ENCODE measurements at places on chromosomes 12 and 14. TPM values are rescaled to one million over a fixed set of nuclear protein-coding genes. Genes with fewer than 3 reads are reported as not detected.

DNA sequence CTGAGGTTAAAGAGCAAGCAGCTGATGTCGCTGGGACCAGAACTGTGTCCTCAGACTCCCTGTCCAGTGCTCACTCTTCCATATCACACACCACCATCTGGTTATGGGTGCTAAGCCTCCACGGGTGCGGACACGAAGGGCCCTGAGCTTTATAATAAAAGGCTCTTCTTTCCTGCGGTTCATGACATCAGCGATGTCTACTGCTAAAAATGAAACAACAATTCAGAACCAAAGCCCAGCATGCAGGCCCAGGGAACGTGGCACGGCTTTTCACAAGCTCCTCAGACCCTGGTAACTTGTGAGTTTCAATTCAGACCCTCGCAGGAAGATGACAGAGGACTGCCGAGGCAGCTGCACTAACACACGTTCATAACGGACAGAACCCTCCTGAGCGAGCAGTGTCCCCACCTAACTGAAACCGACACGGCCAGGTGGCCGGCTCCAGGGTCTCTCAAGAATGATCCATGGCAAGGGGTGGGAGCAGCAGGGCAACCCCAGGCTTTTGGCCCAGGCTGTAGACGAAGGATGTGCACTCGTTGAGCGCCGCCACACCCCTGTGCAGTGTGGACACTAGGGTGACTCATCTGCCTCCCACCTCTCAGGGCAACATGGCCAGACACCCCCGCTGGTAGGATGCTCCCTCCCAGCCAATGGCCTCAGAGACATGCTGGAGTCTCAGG is 180.3 kb downstream of the CALM1 start:
- H3K36me3 ChIP-seq, result no peaks in the 10 kb centered on the region
- H3K4me1 ChIP-seq, result peaks cover 16% of the 10 kb centered on the region
- no peak overlapping the region for H3K4me3 ChIP-seq
- no peaks in the 10 kb centered on the region for H3K27me3 ChIP-seq
- peak; percentile 55 for DNase-seq
- H3K27ac ChIP-seq, result no peak overlapping the region

- H3K4me1 ChIP-seq, result peaks cover 42% of the 10 kb centered on the region
- H3K4me3 ChIP-seq, result no peak overlapping the region
- H3K27ac ChIP-seq, result no peak overlapping the region
- DNase-seq, result no peak
- H3K27me3 ChIP-seq, result no peaks in the 10 kb centered on the region
Measured at GRCh38 chr12:46522071-46522470, 149.5 kb upstream of the SLC38A2 start.

DNA sequence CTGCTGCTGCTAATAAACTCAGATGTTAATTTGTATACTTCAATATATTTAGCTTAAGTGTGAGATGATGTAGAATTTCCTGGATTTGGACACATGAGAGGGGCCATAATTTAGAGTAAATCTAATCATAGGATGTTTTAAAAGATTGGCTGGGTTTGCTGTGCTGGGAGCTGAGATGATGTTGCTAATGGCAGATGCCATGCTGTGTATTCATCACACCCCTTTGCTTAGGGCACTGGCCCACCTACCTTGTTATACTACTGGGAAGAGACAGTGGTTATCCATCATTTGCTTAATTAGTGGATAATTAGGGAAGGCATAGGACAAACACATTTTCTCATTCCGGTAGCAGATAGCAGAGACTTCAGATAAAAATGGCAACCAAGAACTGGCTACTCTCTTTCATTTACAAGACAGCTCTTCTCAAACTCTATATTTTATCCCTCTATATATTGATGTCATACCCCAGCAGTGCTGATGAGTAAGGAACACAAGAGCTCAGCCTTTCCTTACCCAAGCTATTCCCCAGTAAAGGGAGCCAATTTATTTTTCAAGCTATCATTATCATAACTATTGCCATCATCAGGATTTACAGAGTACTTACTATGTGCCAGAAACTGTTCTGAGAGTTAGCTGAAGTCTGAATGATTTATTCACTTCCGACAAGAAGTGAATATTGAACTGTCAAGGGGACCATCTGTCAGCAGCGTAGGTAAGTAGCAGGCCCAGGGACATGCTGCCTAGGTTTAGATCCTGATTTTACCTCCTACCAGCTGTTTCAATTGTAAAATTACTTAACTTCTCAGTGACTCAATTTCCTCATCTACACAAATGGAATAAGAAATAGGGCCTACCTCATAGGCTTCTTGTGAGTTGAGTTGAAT is 204.6 kb upstream of the FLRT2 start:
- H3K27ac ChIP-seq, result no peak overlapping the region
- no peaks in the 10 kb centered on the region for H3K36me3 ChIP-seq
- no peaks in the 10 kb centered on the region for H3K27me3 ChIP-seq
- H3K4me3 ChIP-seq, result no peak overlapping the region
- no peak for DNase-seq

DNA sequence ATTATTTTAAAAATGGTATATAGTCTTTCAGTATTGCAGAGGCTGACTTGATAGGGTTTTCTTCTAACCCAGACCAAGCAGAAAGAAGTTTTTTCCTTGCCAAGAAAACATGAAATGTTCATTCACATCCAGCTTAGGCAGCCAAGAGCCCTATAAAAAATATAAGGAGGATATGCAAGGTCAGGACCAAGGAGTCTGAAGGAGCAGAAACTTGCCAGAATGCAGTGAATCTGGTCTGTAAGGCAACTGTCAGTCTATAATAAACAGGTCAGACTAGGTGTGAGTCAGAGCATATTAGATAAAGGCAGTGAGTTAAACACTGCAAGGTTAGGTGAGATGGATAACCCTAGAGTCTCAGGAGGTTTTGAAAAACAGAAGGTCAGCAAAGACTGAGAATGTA is 645.5 kb downstream of the C12orf50 start:
- no peak overlapping the region for H3K27ac ChIP-seq
- no peaks in the 10 kb centered on the region for H3K36me3 ChIP-seq
- DNase-seq, result no peak
- no peak overlapping the region for H3K4me3 ChIP-seq
- no peaks in the 10 kb centered on the region for H3K4me1 ChIP-seq
- H3K27me3 ChIP-seq, result no peaks in the 10 kb centered on the region

- H3K27me3 ChIP-seq, result no peaks in the 10 kb centered on the region
- no peak for DNase-seq
- H3K27ac ChIP-seq, result no peak overlapping the region
Measured at GRCh38 chr14:69671365-69672030, 60.1 kb downstream of the SUSD6 start.

DNA sequence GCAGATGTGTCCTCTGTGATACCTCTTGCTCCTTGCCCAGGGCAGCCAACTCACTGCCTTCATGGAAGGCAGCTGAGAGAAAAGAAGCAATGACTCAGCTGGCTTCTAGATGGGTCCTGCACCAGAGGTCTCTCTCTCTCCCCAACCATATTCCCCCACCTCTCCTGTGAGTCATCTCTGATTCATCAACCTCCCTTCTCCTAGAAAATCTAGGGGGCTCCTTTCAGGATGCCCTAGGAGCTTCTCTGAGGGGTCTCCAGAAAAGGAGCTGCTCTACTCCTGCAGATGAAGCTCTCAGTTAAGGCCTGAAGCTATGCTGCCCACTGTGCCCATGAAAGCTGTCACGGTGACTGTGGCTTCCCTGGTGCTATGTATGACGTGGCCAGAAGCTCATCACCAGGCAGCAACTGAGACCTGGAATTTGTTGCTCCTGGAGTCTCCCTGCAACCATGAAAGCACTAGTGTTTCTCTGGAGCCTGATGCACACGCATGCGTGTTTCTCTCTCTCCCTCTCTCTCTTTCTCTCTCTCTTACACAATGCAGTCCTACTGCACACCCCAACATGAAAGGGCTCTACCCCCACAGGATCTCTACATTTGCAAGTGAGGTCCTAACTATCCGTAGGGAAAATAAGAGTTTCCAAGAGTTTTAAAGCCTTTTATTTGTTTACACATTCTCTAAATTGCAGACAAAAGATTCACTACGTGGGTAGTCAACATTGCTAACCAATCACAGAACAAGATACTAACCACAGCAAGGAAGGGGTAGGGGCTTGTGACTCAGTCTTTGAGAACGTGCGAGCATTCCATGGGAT is 285.3 kb downstream of the DPF3 start:
- peak overlapping the region; percentile 80 for H3K27ac ChIP-seq
- peaks cover 25% of the 10 kb centered on the region for H3K4me1 ChIP-seq
- H3K36me3 ChIP-seq, result no peaks in the 10 kb centered on the region

- peak; percentile 22 for DNase-seq
- H3K4me3 ChIP-seq, result no peak overlapping the region
- H3K4me1 ChIP-seq, result no peaks in the 10 kb centered on the region
Measured at GRCh38 chr14:104399432-104400155, 180.0 kb upstream of the C14orf180 start.

DNA sequence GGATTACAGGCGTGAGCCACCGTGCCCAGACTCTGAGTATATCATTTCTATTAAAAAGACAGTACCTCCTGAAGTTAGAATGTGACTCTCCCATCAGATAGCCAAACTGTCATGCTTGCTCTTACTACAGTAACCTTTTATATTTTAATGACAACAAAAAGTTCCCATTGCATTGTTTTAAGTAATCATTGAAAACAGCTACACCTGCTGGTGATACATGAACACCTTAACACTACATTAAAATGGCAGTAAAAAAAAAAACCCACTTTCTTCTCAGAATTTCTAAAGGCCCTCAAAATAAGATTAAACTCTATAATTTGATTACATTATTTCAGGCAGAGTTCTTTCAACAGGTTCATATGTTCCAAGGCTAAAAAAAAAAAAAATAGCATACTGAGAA is 76.7 kb downstream of the SH2B3 start:
- no peak overlapping the region for H3K4me3 ChIP-seq
- DNase-seq, result no peak
- no peak overlapping the region for H3K27ac ChIP-seq
- no peaks in the 10 kb centered on the region for H3K4me1 ChIP-seq

DNA sequence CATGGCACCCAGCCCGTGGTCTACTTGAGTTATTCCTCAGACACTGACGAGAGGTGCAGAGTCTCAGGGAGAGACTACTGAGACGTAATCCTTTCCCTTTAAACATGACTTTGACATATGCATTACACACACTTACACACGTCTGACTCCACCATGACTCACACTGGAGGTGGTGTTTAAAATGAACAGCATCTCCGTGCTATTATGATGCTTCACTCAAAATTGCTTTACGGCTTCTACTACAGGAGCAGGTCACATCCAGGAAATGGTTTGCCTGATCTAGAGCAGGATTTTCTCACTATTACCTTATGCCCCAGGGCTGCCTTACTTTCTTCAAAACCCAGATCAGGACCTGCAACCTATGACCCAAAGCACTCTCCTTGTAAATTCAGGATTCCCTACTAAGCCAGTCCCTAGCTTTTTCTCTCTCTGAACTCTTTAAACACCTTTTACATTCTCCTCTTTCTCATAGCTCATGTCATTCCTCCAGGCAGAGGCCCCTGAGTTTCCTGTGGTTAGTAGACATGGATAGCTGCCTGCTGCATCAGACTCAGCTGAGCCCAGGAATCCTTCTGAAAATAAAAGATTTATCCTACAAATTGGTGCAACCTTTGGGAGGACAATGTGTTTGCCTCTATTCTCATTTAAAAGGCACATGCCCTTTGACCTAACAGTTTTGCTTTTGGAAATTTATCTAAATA is 31.2 kb downstream of the TMCC3 start:
- H3K4me3 ChIP-seq, result peak overlapping the region; percentile 33
- no peaks in the 10 kb centered on the region for H3K27me3 ChIP-seq
- H3K4me1 ChIP-seq, result peaks cover 30% of the 10 kb centered on the region
- peak overlapping the region; percentile 80 for H3K27ac ChIP-seq
- DNase-seq, result peak; percentile 79

GRCh38 chr12:77122661-77123060 is 57.3 kb upstream of the E2F7 start:
- peak overlapping the region; percentile 83 for H3K27ac ChIP-seq
- peaks cover 61% of the 10 kb centered on the region for H3K4me1 ChIP-seq
- no peaks in the 10 kb centered on the region for H3K36me3 ChIP-seq
- no peaks in the 10 kb centered on the region for H3K27me3 ChIP-seq

GRCh38 chr14:93003945-93004698 is 81.2 kb downstream of the CHGA start:
- H3K4me1 ChIP-seq, result peaks cover 44% of the 10 kb centered on the region
- no peaks in the 10 kb centered on the region for H3K36me3 ChIP-seq
- no peaks in the 10 kb centered on the region for H3K27me3 ChIP-seq
- DNase-seq, result peak; percentile 30
- no peak overlapping the region for H3K4me3 ChIP-seq

DNA sequence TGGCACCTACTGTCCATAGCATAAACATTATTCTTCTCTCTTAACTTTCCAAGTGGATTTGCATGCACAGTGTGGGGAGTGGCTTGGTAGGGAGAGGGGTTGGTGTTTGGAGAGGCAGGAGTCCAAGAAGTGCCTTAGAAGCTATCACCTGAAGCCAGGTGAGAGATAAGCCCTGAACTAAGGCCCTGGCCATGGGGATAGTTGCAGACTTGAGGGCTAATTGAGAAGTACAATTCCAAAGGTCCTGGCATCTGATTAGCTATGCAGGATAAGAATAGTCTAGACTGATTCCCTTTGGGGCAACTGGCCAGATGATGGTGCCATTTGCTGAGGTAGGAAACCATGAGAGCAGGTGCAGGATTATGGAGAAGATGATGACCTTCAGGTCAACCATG is 2.0 kb upstream of the PCK2 start:
- no peak for DNase-seq
- no peak overlapping the region for H3K4me3 ChIP-seq
- no peaks in the 10 kb centered on the region for H3K27me3 ChIP-seq
- H3K36me3 ChIP-seq, result no peaks in the 10 kb centered on the region

DNA sequence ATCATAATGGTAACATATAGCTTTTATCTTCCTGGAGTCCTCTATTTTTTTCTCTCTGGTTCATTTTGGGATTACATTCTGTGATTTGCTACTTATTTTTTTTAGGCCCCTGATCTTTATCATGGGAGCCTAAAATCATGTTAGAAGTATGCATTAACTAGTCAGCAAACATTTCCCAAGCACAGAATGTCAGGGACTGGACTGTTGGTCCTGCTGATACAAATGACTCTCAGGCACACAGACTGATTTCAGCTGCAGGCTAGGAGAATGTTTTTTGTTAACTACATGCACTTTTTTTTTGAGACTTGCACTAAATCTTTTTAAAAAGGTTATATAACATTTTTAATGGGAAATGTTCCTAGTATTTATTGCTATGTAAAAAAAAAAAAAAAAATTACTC is 131.1 kb downstream of the ACSS3 start:
- H3K27me3 ChIP-seq, result no peaks in the 10 kb centered on the region
- no peak for DNase-seq
- H3K4me1 ChIP-seq, result peaks cover 26% of the 10 kb centered on the region
- no peak overlapping the region for H3K4me3 ChIP-seq

MMP14 gene
- 580 TPM for total RNA-seq

HIP1R gene
- 19.4 TPM for total RNA-seq

FGF23 gene
- not detected for total RNA-seq

IFI27 gene
- total RNA-seq, result 87.8 TPM

GNB3 gene
- 1.4 TPM for total RNA-seq

PTGDR gene
- total RNA-seq, result 1.4 TPM

NAP1L1 gene
- total RNA-seq, result 203 TPM

KRT6B gene
- not detected for total RNA-seq

ALDH2 gene
- total RNA-seq, result 17.1 TPM
